Stimulated activated CD4-positive, alpha-beta T cell treated with anti-CD3 and anti-CD28 coated beads, TNF-alpha, amount 100 ng/mL, for 4 hours (primary cell): ENCODE measurements at places on chromosomes 3 and 15.

GRCh38 chr3:46087871-46088270 is 60.6 kb upstream of the XCR1 start:
- no peak for DNase-seq

DNA sequence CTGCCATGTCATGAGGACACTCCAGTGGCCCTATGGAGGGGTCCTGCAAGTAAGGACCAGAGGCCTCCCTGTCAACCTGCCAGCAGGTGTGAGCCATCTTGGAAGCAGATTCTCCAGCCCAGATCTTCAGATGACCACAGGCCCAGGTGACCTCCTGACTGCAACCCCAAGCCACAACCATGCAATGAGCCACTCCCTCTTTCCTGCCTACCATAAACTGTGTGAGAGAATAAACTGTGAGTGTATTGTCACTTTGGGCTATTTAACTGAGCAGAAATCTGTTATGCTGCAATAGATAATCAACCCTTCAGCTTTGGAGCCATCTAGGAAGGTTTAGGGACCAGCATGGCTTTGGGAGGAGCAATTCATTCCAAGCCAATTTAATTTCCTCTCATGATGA is 367.9 kb downstream of the SHQ1 start:
- no peak for DNase-seq

DNA sequence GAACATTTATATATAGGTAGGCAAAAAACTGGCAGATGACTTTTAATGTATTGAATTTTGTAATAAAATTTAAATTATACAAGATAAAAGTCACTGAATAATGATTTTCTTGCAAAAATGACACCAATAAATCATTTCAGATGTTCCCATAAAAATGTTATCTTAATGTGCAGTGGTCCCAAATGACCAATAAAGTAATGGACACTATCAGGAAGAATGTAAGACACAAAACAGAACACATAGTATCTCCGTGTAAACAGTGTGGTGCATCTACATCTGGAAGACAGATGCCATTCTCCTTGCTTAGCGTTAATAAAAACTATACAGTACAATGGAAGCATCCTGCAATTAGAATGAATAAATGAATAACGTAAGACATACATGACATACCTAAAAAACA is 41.5 kb downstream of the FGF7 start:
- no peak for DNase-seq

DNA sequence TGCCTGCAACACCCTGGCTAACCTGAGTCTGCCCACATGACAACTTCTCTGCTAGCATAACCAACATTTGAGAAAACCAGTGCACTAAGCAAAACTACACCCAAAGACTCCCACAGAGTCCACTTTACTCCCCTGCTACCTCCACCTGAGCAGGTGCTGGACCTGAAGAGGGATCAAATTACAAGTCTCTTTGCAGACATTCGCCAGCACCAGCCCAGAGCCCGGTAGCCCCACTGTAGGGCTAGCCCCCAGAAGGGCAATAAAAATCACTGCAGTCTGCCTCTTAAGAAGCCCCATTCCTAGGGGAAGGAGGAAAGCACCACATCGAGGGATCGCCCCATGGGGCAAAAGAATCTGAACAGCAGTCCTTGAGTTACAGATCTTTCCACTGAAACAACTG is 472.2 kb downstream of the GRM7 start:
- no peak for DNase-seq

GRCh38 chr3:25687742-25688141 is 23.0 kb upstream of the TOP2B start:
- DNase-seq = no peak

- DNase-seq = no peak
Observed at GRCh38 chr3:16072420-16073110, 101.9 kb upstream of the GALNT15 start.

DNA sequence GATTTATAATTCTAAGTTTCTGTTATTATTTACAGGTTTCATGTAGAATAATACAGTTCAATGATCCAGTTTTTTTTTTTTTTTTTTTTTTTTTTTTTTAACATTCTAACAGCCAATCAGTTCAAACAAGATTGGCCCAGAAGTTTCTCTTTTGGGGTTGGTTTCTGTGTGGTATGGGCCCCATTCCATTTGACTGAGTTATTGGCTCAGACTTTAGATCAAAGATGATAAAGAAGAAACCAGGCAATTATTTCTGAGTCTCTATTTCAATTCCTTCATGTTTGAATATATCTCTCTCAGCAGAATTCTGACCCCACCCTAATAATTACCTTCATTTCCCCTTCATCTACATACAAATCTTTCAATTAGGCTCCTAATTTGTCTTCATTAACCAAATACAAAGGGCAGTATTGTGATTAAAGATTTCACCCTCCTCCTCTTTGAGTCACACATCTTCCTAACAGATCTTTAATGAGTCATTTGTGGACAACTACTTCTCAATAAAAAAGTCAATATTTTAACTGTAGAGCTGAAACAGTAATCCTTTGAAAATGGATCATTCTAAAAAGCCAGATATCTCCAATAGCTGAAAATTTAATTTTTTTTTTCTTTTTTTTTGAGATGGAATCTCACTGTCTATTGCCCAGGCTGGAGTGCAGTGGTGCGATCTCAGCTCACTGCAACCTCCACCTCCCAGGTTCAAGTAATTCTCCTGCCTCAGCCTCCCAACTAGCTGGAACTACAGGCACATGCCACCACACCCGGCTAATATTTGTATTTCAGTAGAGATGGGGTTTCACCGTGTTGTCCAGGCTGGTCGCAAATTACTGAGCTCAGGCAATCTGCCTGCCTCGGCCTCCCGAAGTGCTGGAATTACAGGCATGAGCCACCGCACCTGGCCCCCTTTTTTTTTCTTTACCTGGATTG is 878.8 kb downstream of the NAALADL2 start:
- DNase-seq = no peak

DNA sequence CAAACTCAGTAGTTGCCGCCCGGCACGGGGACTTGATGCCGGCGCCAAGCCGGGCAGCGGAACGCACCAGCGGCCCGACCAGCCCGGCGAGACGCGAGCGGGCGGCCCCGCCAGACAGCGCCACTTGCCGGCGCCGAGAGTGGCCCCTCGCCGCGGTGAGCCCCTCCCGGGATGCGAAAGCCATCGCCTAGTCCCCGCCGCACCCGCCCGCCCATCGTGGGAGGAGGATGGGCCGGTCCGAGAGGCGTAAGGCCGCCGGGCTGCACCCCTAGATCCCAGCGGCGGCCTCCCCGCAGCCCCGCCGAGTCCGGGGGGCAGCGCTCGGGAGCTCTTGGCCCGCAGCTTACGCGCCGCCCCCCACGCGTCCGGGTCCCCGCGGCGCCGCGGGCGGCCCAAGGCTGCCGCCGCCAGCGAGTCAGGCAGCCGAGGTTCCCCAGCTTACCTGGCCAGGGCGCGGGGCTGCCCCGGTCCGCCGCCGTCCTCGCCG is 609 bp downstream of the GOLGA8A start:
- peak; percentile 41 for DNase-seq

- no peak for DNase-seq
Observed at GRCh38 chr15:77305953-77306352, 114.0 kb downstream of the PEAK1 start.
